Psoas muscle (tissue), 8 donors: ENCODE measurements at places on chromosomes 16 and 17. TPM values are rescaled to one million over a fixed set of nuclear protein-coding genes. Genes with fewer than 3 reads are reported as not detected.

Gene PRAC1
- not detected for total RNA-seq

Gene HLF
- total RNA-seq: 5.0 TPM

Gene ZNHIT3
- 22.7 TPM for total RNA-seq

Gene LPO
- total RNA-seq: not detected

DNA sequence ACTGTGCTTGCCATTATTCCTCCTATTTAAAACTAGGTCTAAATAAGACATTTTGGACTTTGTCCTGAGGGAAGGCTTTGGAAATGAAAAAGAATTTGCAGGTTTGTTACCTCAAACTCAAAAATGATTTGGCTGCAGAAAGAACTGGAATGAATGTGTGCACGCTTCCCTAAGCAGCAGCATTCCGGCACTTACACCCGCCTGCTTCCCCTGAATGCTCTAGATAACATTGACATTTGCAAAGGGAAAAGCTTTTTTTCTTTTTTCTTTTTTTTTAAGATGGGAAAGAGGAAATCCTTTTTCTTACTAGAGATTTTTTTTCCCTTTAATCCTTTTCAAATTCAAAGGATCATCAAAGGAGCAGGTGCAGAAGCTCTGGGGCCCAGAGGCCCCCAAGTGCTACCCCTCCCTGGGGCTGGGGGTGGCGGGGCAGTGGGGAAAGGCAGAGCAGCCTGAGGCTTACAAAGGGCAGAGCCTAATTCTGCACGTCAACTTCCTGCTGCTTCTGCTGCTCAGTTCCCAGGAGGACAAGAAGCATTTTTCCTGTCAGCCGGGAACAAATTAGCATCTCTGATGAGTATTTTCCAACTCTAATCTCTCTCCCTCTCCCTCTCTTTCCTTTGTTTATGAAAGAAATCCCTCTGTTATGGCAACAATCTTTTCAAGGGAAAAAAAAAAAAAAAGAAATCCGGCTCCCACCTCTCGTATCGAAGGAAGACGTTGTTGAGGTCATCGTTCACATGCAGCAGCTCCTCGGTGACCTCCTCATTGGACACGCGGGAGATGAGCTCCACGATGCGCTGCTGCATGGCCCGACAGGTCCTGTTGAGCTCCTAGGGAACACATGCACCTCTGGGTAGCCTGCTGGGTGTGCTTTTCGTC is 32.1 kb upstream of the SREBF1 start:
- DNase-seq: no peak
- peaks cover 2% of the 10 kb centered on the region for H3K4me1 ChIP-seq
- H3K4me3 ChIP-seq: no peak overlapping the region
- no peaks in the 10 kb centered on the region for H3K27me3 ChIP-seq
- no peaks in the 10 kb centered on the region for H3K36me3 ChIP-seq

- H3K4me3 ChIP-seq: no peak overlapping the region
- H3K27me3 ChIP-seq: no peaks in the 10 kb centered on the region
- H3K36me3 ChIP-seq: no peaks in the 10 kb centered on the region
- peaks cover 9% of the 10 kb centered on the region for H3K4me1 ChIP-seq
Measured at GRCh38 chr17:4505187-4505586, 6.5 kb downstream of the SPNS2 start.

DNA sequence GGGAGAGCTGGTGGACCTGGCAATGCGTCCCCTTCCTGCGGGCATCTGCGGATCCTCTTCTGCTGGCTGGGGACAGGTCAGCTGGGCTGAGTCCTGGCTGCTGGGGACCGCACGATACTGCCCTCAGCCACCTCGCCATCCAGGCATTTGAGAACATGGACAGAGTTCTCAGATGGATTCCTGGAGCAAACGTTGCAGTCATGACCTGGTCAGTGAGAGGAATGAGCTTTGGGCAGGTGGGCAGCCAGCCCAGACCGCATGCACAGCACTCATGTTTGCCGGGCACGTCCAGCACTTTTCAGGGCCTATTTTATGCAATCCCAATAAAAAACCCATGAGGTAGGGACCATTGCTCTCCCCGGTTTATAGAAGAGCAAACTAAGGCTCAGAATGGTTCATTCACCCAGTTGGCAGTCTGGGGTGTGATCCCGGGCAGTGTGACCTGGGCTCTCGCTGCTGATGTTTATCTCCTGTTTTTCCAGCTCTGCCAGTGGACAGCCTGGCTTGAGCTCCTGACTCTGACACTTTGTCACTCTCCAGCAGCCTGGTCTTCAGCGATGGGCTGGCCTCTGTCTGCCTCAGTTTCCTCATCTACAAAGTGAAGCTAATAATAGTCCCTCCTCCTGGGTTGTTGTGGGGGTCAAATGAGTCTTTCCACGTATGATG is 294.7 kb downstream of the IRF8 start:
- H3K27ac ChIP-seq: no peak overlapping the region
- H3K27me3 ChIP-seq: peaks cover 3% of the 10 kb centered on the region
- no peak for DNase-seq
- H3K4me1 ChIP-seq: no peaks in the 10 kb centered on the region
- no peak overlapping the region for H3K4me3 ChIP-seq
